ENCODE measurements at places on chromosomes 6 and 20. TPM values are rescaled to one million over a fixed set of nuclear protein-coding genes. Genes with fewer than 3 reads are reported as not detected.

DNA sequence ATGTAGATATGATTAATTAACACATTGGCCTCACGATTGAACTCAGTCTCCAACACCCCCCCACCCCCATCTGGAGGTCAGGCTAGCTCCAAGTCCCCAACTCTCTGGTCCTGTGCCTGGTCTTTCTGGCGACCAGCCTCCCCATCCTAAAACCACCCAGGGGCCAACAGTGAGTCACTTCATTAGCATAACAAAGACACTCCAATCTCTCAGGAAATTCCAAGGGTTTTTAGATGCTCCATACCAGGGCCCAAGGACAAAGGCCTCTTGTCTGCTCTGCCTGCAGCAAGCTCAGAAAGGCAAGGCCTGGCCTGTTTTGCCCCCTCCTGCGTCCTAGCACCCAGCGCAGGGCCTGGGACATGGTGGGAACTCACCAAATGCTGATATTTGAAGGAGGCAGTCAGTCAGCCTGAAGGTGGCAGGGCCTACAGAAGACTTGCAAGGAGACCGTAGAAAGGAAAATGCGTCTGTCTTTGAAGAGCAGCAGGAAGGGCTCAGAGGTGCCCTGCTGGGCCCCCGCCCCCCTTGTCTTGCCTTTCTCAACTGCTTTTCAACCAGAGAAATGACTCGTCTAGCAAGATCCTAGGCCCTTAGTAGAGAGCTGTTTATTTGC, 184.7 kb downstream of the CDH4 start:
- no peak for DNase-seq

The PDE10A gene
- not detected for total RNA-seq

GRCh38 chr20:52972965-52973819, 1.0 kb downstream of the TSHZ2 start:
- DNase-seq: no peak

DNA sequence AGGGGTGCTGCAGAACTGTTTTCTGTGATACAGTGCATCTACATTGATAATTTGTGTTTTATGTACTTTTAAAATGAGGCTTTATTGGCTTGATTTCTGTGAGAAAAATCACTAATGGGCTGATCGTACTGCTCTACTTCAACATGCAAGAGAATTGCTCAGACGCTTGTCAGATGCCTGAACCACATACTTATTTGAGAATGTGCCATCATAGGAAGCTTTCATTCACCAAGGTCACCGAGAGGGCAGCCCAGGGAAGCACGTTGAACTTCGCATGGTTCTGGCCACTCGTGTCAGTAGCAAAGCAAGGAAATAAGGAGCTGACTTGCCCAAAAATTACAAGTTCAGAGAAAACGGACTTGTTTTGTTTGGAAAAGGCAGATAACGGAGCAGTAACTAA, 168.5 kb upstream of the AKAP12 start:
- DNase-seq: no peak

The PABPC1L gene
- total RNA-seq: 61.1 TPM

- DNase-seq: no peak
These were observed 618.0 kb upstream of the FLRT3 start for GRCh38 chr20:14955399-14955798.

DNA sequence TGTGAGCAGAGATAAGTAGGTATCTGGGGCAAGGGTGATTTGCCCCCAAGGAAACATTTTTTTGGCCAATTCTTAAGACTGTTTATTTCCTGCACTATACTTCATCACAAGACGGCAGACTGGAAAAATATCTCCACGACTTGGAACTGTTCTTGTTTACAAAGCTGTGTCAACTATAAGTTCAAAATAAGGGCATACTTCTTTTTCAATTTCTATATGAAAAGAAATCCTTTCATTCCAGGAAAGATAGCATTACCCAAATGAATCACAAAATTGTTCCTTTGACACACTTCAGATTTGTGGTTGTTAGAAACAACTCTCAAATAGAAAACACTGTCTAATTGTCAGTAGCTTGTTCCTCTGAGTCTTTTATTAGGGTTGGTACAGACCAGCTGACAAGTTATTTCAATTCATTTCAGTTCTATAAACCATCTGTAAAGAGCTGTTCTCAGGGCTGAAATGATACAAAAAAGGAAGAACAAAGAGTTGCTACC, 212.9 kb upstream of the PRDM1 start:
- DNase-seq: no peak

The PRL gene
- not detected for total RNA-seq

GRCh38 chr20:53897884-53898555, 172.4 kb downstream of the BCAS1 start:
- DNase-seq: no peak

The WFDC2 gene
- not detected for total RNA-seq

DNA sequence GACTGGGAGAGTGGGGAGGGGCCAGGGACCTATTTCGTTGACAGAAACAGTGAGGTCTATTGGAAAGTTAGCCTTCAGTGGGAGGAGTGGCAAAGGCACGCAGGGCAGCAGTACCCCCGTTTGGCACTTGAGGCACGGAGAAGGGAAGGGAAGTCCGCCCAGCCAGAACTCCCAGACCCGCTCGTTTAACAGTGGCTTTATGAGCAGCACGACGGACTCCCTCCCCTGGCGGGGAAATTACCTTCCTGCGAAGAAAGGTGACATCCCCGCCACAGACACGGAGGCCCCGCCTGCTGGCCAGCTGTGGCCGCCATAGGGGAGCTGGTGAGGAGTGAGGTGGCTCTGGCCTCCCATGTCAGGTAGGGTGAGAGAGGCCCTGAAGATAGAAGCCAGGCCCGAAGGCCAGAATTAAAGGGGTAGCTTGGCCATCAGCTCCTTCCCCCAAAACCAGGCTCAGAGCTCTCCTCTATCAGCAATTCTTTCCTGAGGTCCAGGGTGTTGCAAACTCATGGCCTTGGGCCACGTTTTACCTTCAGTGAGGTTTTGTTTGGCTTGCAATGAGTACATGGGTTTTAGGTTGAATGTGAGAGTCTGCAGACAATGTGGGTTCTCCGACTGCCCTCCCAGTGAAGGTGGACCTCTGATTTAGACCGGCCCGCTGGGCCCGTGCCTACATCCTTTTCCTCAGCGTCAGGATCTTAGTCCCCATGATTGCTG, 123.7 kb downstream of the MRPL14 start:
- no peak for DNase-seq

GRCh38 chr6:45728674-45729073, 287.0 kb downstream of the CLIC5 start:
- DNase-seq: no peak

GRCh38 chr20:33263784-33264183, 19.2 kb upstream of the BPIFB1 start:
- DNase-seq: no peak
